ENCODE measurements at places on chromosomes 6 and 20.

DNA sequence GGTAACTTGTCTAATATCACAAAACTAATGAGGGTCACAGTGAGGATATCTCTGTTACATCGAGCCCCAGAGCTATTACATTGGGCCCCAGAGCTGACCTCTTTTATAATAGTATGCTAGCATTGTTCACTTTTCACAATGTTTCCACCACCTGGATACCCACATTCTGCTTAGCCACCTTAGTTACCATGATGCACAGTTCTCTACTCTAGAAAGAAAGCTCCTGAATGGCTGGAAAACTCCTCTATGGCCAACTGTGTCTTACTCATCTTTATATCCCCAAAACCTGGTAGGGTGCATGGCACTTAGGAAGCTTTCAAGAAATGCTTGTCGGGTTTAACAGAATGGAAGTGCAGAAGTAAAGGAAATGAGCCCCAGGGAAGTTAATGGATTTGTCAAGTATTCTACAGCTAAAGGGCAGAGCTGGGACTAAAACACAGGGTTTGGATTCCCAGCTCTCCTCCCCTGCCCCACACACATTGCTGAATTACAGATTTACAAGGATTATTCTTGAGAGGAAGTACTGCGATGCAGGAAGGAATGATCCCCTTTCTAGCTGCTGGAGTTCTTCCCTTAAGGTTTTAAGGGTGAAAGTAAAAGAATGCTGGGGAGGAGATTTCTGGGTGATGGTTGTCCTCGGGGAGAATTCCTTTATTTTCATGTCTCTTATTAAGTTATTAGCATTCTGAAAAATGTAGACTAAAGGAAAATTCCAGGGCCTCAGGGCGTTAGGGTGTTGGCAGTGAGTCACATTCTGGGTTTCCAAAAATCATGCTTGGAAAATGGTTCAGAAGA, 16.1 kb upstream of the HINT3 start:
- no peak for DNase-seq

GRCh38 chr6:166112580-166112979, 55.1 kb downstream of the TBXT start:
- no peak for DNase-seq

GRCh38 chr6:33034554-33034953, 25.2 kb upstream of the HLA-DOA start:
- no peak for DNase-seq

DNA sequence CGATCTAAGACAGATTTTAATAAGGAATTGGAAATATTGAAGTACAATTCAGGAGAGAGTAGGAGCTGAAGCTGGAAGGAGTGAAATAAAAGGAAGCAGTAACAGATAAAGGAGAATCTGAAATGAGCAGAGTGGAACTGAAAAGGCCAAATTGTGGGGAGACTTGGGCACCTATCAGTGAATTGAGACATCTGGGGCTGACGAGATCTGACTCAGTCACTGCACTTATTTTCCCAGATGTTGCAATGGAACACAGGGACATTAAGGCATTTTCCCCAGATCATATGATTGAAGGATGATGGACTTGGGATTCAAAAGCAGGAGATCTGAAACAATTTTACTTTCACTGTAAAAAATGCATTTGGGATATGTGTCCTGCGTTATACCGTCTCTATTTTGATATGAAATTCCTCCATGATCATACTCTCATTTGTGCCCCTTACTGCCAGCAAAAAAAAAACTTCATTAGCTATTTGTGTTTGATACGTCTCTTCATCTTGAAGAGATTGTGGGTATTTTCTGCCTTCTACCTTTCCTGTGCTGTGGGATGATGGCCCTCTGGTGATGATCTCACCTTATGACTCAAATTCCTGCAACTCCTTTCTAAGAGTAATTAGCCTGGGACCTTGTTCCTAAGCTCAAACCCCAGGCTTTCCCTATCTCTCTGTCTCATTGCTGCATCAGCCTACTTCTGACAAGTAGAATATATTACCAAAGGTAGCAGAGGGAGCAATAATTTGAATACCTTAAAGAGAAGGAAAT, 278.5 kb upstream of the MAN1A1 start:
- DNase-seq = no peak

DNA sequence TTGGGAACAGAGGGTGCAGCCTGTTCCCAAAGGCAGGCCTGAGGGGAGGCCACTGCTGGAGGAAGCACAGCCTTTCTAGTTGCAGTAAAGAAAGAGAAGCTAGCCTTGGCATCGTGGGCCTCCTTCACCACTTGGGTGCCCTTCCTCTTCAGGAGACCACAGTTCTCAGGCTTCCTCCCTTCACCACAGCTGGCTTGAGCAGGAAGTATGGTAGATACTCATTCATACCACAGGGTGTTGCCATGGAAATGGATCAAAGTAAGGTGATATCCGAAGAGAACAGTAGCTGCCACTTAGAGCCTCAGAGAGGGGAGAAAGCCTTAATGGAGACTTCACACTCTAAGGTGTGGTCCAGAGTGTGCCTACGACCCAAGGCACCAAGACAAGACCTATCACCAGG, 120.4 kb upstream of the RIPOR2 start:
- no peak for DNase-seq

DNA sequence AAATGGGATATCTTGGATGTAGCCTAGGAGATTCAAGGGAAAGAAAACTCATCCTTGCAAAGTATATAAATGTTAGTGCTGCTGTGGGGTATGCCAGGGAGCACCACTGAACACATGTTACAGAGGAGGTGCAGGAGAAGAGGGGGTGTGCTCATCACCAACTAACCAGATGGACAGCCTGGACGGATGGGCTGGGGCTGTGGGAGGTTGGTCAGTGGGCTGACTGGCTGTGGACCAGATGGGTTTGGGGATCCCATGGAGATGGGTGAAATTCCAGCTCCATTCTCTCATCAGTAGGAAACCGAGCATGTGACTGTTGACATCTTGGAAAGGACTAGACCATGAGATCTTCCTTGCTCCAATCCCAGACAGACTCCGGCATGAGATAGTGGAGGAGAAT, 201.0 kb downstream of the LRFN2 start:
- DNase-seq = no peak

- no peak for DNase-seq
Observed at GRCh38 chr6:1604158-1605003, 5.3 kb upstream of the FOXC1 start.

- DNase-seq = no peak
Observed at GRCh38 chr6:11292091-11292490, 59.6 kb upstream of the NEDD9 start.

GRCh38 chr6:15352845-15353244, 107.0 kb downstream of the JARID2 start:
- no peak for DNase-seq

- DNase-seq = no peak
Observed at GRCh38 chr20:23227976-23228375, 122.6 kb upstream of the NXT1 start.

DNA sequence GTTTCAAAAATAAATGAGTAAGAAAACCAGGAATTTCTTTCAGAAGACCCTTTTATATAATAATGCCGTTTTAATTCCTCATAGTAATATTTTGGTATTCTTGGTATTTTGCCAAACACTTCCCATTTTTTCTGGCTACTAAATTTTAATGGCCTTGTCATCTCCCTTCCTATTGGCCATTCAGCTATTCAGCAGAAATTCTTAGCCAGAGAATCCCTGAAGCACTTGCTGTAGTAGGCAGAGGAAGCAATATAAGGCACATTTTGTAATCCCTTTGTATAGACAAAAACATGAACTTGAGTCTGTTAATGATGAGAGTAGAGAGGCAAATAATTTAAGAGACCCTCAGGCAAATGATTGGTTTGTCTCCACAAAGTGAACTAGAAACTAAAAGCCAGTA, 118.4 kb upstream of the LAMP5 start:
- DNase-seq = no peak

DNA sequence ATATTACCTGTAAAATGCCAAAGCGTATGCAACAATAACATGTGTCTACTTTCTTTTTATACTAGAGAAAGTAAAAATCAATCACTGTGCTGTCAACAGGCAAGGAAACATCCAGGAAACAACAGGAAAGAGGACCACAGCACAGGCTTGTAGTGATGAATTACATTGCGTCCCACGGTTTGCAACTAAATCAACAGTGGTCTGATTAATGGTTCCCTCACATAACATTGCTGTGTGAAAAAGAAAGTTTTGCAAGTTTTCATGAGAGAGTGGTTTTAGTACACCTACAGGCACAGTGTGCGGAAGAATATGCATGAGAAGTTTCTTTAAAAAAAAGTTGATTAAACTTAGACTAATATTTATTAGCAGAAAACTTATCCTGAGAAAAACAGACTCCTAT, 329.5 kb upstream of the HSF2 start:
- DNase-seq = no peak

- DNase-seq = no peak
Observed at GRCh38 chr20:39993742-39994141, 695.3 kb downstream of the MAFB start.

DNA sequence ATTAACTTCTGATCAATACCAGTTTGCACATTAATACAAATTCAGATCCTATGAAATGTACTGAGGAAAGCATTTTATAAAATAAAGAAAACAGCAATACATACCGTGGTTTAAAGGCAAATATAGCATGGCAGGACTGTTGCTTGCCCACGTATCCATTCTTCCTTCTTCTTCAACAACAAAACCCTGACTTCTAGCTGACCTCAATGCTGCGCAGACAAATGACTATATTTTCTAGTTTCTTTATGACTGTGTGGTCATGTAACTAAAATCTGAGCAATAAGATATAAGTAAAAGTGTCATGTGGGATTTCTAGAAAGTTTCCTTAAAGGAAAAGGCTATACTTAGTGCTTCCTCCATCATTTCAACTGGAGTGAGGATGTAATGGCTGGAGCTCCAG, 85.0 kb downstream of the CDC40 start:
- DNase-seq = no peak

DNA sequence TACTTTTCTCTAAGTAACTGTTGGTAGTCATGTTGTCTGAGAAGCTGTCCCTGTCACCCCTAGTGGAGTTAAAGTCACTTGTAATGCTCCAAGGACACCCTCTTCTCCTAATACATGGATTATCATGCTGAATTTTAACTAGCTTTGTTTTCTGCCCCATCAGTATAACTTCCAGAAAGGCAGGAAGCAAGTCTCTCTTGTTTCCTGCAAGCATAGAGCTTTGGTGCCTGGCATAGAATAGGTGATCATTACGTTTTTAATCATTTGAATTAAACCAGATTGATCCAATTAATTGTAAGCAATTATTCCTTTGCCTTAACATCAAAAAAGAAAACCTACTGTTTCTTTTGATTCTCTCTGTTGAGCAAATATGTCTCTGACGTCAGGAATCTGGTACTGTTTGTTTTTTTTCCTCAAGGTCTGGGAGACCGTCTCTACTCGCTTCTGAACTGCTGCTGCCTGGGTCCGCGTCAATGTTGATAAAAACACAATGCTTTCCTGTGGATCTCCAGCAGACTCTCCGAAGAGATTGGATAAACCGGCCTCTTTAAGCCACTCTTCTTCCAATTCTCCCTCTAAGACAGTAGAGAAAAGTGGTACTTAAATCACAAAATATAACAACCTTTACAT, 71.8 kb downstream of the ARHGAP18 start:
- DNase-seq = no peak

DNA sequence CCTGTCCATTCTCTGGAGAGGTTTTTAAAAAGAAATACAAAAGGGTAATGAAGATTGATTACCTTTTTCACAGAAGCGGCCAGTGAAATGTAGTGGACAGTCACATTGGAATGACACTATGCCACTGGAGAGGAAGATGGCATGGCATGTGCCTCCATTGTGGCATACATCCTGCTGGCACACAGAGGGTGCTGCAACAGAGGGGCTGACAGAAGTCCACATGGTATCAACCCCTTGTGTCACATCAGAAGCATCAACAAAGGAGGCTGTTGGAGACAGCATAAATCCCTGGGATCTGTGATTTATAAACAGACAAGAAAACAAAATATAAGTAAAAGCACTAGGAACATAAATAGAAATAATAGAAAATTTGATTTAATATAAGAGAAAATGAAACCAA, 594.9 kb downstream of the PHF3 start:
- no peak for DNase-seq

GRCh38 chr6:87763901-87764300, 61.9 kb upstream of the AKIRIN2 start:
- DNase-seq = no peak

DNA sequence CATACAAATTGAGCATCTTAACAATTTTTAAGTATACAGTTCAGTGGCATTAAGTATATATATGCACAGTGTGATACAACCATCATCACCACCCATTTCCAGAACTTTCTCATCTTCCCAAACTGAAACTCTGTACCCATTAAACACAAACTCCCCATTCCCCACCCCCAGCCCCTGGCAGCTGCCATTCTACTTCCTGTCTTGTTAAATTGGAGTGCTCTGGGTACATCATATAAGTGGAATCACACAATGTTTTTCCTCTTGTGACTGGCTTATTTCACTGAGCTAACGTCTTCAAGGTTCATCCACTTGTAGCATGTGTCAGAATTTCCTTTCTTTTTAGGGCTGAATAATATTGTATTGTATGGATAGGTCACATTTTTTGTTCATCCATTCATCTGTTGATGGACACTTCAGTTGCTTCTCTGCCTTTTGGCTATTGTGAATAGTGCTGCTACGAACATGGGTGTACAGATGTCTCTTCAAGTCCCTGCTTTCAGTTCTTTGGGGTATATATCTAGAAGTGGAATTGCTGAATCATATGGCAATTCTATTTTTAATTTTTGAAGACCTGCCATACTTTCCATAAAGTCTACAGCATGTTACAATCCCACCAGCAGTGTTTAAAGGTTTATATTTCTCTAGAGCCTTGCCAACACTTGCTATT, 19.6 kb upstream of the RREB1 start:
- DNase-seq = no peak

GRCh38 chr20:4637081-4637797, 84.5 kb upstream of the PRND start:
- no peak for DNase-seq

All from AG09319 (cell line).